Stimulated activated CD8-positive, alpha-beta memory T cell treated with anti-CD3 and anti-CD28 coated beads, Interleukin-15, amount 100 ng/mL, for 24 hours (primary cell): ENCODE measurements at places on chromosomes 3 and 15.

- DNase-seq: no peak
Observed at GRCh38 chr15:56813995-56814394, 80.7 kb upstream of the ZNF280D start.

GRCh38 chr3:183953471-183954070 lies 64.1 kb downstream of the ABCC5 start:
- no peak for DNase-seq

DNA sequence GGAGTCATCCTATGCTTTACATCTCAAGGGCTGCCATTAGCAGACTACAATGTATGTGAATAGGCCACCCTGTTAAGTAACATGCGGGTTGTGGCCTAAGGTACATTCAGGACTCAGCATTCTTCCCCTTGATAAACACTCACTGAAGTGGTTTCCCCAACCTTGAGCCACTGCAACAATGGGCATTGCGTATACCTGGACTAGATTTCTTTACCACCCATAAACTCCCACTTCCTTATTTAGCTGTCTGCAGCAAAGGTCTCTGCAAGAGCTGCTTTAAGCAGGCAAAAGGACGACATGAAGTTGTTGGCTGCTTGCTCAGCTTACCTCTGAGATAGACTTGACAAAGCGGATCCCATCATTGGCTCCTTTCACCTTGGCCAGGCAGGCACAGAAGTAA lies 16.2 kb downstream of the FYCO1 start:
- no peak for DNase-seq

DNA sequence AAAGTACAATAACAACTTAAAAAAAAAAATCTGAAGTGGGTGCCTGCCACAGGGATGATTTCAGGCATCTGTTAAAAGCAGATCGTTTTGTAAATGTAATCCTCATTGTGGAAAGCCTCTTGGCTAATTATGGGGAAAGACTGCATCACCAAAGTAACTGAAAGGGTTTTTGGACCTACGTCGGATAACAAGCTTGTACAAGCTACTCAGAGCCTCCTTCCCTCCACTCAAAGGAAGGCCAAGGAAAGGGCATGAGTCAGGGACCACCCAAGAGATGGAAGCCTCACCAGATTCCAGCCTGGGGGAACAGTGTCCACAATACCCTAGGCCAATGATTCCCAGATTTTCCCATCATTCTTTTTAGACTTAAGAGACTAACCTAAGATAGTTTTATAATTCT lies 84.3 kb downstream of the ATP1B3 start:
- no peak for DNase-seq

DNA sequence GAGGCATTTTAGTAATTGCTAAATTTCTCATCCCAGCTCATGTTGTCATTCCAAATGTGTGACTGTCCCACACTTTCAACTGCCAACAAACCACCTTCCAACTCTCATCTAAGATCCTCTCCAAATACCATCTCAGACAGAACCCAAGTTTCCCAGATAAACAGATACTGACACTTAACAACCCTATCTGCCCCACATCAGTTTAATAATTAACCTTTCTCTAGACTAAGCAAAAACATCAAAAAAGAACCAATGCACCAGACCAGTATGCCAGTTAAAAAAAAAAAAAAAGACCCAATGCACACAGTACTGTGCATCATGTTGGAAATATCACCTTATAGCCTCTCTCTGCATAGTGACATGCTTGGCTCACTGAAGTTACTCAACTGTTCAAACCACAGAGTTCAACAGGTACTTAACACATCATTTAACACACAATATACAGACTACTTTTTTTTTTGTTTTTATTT lies 5.5 kb downstream of the SFMBT1 start:
- DNase-seq: no peak

DNA sequence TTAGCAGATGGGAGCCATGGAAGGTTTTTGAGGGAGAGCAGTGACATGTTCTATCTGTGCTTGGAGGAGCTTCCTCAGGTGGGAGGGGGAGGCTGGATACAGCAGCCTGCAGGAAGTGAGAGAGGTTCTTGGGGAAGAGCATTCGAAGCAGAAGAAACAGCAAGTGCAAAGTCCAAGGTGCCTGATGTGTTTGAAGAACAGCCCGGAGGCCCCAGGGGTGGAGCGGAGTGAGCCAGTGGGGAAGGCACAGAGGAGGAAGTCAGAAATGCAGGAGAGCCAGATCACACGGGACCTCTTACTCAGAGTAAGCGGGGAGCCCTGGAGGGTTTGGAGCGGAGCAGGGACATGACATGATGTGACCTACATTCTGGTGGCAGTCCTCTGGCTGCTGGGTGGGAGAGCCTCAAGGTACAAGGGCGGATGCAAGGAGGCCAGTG lies 10.8 kb downstream of the ITGA11 start:
- DNase-seq: no peak

- no peak for DNase-seq
Observed at GRCh38 chr15:96796841-96797240, 466.3 kb downstream of the NR2F2 start.

DNA sequence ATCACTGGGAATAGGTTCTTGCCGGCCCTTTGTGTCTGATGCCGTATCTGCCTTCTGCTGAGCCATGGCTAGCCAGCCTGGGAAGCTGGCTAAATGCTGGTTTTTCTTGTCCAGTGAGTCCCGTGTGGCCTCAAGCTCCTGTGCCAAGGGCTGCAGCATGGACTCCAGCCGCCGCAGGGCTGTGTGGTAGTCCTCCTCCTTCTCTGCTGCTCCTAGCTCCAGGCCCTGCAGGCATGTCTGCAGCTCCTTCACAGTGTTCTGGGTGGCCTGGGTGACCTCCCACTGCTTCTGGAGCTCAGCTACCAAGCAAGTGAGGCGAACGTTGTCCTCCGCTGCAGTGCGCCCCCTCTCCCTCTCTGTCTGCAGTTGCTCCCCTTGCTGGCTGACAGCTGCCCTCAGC lies 24.9 kb downstream of the CXCR6 start:
- no peak for DNase-seq

GRCh38 chr3:46660003-46660402 lies 33.5 kb downstream of the ALS2CL start:
- DNase-seq: no peak

DNA sequence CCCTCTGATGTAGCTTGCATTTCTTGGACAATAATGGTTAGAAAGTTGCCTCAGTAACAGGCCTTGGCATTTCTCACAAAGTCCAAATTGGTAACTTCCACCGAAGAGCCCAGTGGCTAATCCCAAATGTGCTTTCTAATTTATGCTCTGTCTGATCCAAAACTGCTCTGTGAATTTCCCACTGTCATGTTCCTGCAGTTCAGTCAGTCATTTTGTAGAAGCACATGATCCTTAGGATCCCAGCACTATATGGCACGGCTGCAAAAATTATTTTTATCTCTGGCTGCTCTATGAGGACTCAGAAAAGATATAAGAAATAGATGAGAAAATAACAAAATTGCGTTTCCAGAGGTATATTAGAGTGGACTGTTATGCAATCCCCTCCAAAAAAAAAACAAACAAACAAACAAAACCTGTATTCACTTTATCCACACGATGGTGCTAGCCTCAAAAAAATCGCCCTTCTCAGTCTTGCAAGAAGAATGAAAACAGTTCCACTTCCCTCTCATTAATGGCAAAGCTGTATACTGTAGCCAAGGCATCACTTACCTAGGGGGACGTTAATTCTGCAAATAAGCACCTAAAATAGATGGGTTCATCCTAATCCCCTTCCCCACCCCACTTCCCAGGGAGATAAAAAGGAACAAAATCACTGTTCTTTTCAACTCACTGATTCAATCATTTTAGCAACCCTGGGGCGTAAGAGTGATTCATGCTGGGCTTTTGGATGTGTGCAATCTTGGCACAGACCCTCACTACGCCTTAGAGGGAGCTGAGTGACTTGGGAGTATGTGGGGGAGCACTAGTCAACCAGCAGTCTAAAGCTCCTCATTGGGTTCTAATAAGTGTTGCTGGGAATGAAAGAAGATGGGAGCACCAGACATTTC lies 61.3 kb downstream of the TMCO5A start:
- no peak for DNase-seq

- no peak for DNase-seq
Observed at GRCh38 chr3:72421126-72421525, 427.1 kb downstream of the SHQ1 start.

DNA sequence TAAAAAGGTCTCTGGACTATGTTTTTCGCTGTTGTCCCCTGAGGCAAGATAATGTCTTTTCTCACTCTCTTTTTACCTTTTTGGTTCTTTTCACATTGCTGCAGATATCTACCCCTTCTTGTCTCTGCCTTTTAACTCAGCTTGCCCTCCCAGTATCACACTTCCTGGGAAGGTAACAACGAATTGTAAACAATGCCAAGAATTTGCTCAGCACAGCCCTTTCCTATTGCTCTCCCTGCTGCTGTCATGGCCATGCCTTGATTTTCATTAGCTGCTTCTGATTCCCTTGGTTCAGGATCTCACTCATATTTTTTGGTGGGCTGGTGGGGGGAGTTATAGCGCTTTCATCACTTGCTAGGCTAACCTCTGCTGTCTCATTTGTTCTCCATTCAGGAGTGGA lies 123.1 kb upstream of the DPH6 start:
- DNase-seq: no peak

DNA sequence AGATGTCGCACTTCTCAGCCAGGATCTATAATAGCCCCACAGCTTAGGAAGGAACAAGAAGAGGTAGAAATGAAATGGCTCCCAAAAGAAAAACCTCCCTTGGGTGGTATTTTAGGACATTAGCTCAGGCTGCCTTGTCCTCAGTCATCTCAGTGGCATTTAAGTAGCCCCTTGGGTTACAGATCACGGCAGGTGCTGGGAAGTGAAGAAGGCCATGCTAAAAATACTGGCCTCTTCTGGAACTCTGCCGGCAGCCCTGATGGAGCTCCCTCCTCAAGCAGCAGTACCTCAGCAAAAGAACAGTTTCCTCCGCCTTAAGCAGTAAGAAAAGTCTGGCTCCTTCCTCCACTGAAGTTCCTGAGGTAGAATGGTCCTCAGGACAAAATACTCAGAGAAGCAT lies 7.3 kb upstream of the TPM1 start:
- DNase-seq: no peak

GRCh38 chr3:101340591-101340990 lies 20.2 kb upstream of the IMPG2 start:
- DNase-seq: no peak

DNA sequence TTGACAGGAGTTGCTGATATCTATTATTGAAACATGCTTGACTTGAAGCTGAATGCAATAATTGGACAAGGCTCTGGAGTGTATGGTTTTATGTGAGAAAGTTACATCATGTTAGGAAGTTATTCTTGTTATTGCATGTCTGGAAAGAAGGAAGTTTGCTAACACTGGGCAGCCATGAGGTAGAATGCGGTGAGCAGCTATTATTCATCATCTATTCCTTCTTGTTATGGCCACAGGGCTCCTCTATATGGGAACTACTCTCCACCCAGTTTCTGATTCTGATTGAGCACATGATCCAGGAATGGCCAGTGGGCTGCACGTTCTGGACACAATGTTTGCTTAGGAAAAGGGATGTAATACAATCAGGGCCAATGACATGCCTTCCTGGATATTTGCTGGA lies 37.8 kb upstream of the SCN5A start:
- no peak for DNase-seq

DNA sequence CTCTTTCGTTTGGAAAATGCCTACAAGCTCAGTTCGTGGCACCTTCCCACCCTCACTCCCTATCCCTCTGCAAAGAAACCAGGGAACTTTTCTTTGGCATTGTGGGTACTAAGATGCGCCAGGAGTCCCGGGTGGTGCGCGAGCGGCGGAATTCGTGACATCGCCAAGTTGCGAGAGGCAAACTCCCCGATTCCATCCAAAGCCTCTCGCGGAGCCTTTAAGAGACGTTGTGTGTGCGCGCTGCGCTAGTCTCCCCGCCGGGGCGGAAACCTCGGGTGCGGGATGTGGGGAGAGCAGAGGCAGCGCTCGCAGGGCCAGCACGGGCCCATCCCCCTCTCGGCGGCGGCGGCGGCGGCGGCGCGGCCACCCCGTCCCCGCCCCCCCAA lies 443 bp upstream of the NR2F2 start:
- DNase-seq: no peak

DNA sequence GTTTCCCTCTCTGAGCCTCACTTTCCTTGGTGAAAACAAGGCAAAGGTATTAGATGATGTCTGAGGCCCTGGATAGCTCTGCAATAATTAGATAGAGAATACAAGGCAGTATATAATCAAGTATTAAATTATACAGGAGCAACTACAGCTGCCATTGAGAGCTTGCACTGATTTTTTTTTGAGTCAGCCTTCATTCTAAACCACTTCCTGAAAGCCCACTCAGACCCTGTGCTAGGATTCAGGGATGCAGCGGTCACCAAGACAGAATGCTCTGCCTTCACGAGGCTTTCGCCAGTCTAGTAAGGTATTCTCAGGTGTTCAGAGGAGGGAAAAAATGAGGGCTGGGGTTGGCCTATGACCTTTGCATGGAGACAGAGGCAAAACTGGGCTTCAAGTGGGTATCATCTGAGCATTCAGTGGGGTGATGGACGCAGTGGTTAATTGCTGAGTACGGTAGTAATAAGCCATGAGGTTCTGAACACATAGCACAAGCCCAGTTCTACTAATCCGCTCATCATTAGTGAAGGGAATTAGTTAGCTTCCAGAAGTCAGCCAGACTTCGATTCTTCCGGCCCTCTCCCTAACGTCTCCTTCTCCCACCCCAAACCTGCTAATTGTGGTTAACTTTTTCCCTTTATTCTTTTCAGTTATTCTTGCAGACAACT lies 3.6 kb downstream of the VGLL4 start:
- DNase-seq: no peak

GRCh38 chr3:172305974-172306373 lies 142.3 kb downstream of the GHSR start:
- DNase-seq: no peak

DNA sequence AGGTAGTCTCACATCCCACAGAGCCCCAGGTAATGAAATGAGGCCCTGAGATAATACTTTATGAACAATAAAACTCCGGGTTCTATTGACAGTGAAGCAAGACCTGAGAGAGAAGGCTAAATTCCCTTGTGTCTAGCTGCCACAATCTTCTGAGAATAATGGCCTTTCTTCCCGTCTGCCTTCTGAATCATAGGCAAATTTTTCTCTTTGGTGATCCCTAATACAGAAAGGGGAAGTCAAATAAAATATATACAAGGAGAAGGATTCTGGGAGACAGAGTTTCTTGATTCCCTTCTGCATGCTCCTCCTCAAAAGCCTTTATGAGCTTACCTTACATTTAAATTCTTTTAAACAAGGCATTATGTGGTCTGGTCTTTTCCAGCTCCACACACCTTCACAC lies 29.9 kb upstream of the CCR2 start:
- no peak for DNase-seq

DNA sequence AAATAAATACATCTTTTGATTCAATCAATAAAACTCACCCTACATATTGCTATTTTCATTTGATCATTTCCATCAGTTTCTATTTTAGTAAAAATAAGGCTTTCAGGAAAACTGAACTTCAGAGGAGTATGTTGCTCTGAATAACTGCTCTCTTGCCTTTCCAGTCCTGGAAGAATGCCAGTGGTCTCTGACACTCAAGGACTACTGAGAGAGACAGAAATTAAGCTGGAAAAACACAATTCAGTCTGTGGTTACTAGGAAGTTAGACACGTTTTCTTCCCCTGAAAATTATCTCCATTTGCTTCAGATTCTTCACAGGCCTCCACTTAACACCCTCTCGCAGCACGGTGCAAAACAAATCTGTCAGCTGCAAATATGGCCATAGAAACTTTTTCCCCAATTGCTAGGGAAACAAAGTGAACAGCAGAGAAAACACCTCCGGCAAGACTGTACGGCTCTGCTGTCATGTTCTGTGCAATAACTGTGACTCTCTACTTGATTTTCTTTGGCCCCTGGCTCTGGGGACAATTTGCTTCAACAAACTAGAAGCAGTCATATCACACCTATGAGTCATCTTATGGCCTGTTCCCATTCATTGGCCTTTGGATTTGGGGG lies 353.0 kb downstream of the MAGI1 start:
- DNase-seq: no peak
